Progenitor cell of endocrine pancreas (in vitro differentiated cells): ENCODE measurements at places on chromosomes 5 and 9. TPM values are rescaled to one million over a fixed set of nuclear protein-coding genes. Genes with fewer than 3 reads are reported as not detected.

ENHO gene
- 4.0 and 4.5 TPM in 2 replicates for total RNA-seq

DNA sequence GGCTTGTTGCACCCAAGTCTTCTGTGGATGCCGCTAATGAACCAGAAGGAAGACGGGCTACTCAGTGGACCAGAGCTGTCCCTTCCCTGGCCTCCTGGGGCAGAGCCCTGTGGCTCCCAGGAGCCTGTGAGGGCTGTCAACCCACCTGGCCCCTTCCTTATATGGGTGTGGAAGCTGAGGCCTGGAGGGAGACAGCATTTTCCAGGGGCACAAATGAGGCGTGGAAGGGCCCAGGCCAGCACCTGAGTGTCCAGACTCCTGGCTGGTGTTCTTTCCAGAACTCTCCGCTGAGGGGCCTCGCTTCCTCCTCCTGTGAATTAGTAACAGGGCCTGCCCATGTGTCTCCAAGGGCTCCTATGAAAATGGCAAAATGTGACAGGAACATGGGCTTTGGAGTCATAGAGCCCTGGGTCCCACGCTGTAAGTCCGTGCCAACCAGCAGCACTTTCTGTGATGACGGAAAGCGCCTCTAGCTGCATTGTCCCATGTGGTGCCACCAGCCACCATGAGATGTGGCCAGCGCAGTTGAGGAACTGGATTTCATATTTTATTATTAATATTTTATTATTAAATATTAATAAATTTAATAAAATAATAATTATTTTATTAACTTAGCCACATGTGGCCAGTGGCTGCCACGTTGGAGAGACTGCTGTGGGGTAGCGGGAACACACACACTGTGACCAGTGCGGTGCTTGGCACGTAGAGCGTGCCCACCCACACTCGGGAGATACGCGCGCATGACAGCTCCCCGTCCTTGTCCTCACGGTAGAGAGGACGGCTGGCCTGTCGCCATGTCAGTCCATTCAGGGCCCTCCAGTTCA, 18.3 kb downstream of the LAMC3 start:
- no peak for DNase-seq

DNA sequence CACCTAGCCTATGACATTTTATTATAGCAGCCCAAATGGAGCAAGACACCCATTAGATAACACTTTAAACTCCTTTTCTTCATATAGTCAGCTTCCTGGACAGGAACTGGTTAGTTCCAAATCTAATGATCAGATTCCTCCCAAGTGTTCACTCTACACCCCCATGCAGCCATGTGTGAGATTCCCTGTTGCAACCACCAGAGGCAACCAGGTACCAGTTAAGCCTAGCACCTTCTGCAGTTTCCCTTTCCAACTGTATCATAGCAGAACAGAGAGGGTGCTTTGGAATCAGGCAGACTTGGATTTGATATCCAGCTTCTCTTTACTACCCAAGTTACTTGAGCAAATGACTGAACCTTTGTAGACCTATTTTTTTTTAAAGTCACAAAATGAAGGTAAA, 296.6 kb upstream of the PCSK5 start:
- DNase-seq = no peak

PDLIM7 gene
- total RNA-seq = 113 and 119 TPM in 2 replicates

DNA sequence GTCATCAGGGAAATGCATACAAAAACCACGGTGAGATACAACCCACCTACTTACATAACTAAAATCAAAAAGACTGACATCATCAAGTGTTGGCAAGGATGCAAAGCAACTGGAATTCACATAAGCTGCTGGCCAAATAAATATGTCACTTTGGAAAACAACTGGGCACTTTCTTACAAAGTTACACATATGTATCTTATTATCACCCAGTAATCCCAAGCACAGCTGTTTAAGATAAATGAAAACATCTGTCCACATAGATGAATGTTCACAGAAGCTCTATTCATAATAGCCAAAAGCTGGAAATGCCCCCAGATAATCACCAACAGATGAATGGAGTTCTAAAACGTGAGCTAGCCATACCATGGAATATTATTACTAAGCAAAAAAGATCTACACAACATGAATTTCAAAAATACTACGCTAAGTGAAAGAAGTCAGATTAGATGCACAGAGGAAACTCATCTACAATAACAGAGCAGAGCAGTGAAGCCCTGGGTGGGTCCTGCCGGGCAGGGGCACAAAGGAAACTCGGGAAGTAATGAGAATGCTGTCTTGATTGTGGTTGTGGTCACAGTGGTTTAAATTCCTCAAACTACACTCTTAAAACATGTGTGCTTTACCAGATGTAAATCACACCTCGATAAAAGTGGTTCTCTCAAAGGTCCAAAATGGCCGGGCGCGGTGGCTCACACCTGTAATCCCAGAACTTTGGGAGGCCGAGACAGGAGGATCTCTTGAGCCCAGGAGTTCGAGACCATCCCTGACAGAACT, 8.5 kb downstream of the CAMSAP1 start:
- DNase-seq = no peak

GRCh38 chr5:147417135-147417813, 92.6 kb downstream of the DPYSL3 start:
- no peak for DNase-seq
